ENCODE measurements at places on chromosomes 6 and 20.

- no peak for DNase-seq
Observed at GRCh38 chr6:30795549-30796293, 51.4 kb upstream of the IER3 start.

DNA sequence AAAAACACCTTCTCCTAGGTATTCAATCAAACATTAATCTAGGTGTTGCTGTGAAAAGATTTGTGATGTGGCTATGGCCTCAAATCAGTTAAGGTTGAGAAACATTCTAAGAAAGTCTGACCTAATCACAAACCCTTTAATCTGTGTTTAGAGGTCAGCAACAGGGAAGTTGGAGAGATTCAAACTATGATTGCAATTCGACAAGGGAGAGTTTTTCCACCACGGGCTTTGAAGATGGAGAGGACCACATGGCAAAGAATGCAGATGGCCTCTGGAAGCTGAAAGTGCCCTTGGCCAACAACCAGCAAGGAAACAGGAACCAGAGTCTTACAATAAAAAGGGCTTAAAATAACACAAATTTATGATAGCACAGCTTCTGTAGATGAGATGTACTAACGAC, 29.6 kb upstream of the LGSN start:
- DNase-seq, result no peak

- DNase-seq, result no peak
Observed at GRCh38 chr6:51571168-51571567, 516.2 kb downstream of the PKHD1 start.

- no peak for DNase-seq
Observed at GRCh38 chr20:42083280-42083679, 465.1 kb upstream of the CHD6 start.

DNA sequence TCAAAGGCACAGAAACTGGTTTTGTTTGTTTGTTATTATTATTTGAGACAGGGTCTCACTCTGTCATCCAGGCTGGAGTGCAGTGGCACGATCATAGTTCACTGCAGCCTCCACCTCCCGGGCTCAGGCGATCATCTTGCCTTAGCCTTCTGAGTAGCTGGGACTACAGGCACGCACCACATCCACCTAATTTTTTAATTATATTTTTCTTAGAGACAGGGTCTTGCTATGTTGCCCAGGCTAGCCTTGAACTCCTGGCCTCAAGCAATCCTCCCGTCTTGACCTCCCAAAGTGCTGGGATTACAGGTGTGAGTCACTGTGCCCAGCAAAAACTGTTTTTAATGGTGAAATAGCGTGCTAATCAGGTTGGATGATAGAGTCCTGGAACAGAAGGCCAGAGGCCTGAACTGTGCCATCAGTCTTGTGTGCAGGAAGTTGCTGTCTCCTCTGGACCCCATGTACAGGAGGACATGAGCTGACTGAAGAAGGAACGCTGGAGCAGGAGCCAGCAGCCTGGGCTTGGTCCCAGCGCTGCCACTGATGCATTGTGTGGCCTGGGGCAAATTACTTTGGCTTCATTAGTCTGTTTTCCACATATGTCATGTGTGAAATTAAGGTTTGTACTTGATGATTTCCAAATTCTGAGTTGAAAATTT, 4.9 kb downstream of the TM9SF4 start:
- peak; percentile 28 for DNase-seq

Data from HFFc6 (cell line).